ENCODE measurements at places on chromosomes 3 and 15.

DNA sequence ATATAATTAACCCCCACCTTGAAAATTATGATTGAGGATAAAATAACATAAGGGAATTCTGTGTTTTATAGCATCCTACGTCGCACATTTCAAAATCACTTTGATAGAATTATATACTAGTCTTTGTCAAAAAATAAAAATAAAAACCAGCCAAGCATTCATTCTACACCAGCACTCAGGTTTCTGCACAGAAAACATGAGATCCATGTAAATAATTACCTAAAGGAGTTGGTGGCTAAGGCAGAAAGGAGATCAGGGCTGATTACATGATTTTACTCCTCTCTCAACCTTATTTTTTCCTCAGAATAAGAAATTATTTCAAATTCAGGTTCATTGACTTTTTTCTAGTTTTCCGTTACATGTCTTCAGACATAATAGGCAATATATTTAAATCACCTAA, 194.5 kb downstream of the PLCH1 start:
- no peak overlapping the region for H3K4me3 ChIP-seq
- H3K4me1 ChIP-seq, result peaks cover 48% of the 10 kb centered on the region
- DNase-seq, result no peak
- H3K36me3 ChIP-seq, result peaks cover 11% of the 10 kb centered on the region
- H3K27ac ChIP-seq, result no peak overlapping the region
- H3K27me3 ChIP-seq, result no peaks in the 10 kb centered on the region

GRCh38 chr15:59166166-59166565, 40.5 kb upstream of the LDHAL6B start:
- no peak overlapping the region for H3K4me3 ChIP-seq
- peaks cover 55% of the 10 kb centered on the region for H3K4me1 ChIP-seq
- no peak for DNase-seq
- peak overlapping the region; percentile 48 for H3K27ac ChIP-seq
- H3K36me3 ChIP-seq, result peaks cover 52% of the 10 kb centered on the region
- H3K27me3 ChIP-seq, result no peaks in the 10 kb centered on the region

DNA sequence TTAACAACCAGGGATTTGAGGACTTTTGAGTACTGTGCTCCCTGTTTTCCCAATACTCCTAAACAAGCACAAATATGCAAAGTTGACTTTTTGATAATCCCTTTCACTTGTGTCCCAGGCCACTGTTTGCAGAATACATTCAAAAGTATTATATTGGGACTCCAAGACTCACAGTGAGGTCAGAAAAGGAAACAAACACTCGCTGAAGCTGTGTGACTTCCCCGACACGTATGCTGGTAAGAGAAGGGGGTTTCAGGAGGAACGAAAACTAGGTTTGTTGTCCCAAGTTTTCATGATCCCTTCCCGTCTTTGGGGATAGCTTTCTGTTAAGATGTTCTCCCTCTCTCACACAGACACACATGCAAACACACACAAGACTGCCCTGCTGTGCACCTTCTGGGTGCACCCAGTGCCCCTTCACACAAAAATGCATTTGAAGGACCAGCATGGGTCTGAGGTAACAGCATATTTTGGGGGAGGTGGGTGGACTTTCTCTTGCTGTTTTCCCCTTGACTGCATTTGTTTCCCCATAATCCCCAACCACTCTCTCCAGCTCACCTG, 225.2 kb upstream of the PRICKLE2 start:
- H3K27me3 ChIP-seq, result peaks cover 34% of the 10 kb centered on the region
- H3K4me1 ChIP-seq, result no peaks in the 10 kb centered on the region
- H3K4me3 ChIP-seq, result no peak overlapping the region
- no peak for DNase-seq
- no peak overlapping the region for H3K27ac ChIP-seq

DNA sequence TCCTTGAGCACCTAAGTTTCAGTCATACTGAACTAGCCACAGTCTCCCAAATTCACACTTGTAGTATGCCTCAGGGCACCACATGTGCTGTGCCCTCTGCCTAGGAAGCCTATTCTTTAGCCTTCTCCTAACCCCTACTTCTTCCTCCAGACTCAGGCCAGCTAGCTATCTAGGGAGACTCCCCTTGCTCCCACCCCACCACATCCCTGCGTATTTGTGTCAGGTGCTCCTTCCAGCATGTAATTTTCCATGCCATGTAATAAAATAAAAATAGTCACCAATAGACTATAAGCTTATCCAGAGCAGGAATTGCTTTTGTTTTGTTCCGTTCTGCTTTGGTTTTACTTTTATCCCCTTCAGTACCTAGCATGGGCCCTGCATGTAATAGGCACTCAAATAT, 14.9 kb upstream of the GJD2 start:
- no peaks in the 10 kb centered on the region for H3K36me3 ChIP-seq
- peaks cover 3% of the 10 kb centered on the region for H3K27me3 ChIP-seq
- H3K4me3 ChIP-seq, result no peak overlapping the region
- no peaks in the 10 kb centered on the region for H3K4me1 ChIP-seq
- no peak for DNase-seq
- no peak overlapping the region for H3K27ac ChIP-seq

DNA sequence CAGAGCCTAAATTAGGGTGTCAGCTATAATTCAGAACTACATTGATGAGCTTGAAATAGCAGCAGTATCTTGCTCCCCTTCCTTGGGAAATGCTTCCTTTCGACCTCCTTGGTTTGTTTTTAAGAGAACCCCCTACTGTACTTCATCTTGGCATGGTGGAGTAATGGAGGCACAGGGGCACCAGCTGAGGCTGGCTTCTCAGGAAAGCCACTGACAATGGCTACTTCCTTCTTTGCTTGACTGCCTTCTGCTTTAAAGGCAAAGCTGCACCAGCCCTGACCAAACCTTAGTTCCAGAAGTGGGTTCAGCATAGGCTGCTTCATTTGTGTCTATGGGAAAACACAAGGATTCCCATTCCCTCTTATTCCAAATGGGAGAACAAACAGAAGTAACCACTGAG, 1.5 kb upstream of the FBXL22 start:
- peaks cover 72% of the 10 kb centered on the region for H3K4me1 ChIP-seq
- DNase-seq, result no peak
- H3K27me3 ChIP-seq, result no peaks in the 10 kb centered on the region
- no peak overlapping the region for H3K27ac ChIP-seq

- H3K4me3 ChIP-seq, result peak overlapping the region; percentile 80
- DNase-seq, result no peak
- H3K36me3 ChIP-seq, result peaks cover 30% of the 10 kb centered on the region
- H3K27ac ChIP-seq, result peak overlapping the region; percentile 95
- H3K4me1 ChIP-seq, result peaks cover 88% of the 10 kb centered on the region
- H3K27me3 ChIP-seq, result no peaks in the 10 kb centered on the region
These were observed 86.3 kb upstream of the RASGRP1 start for GRCh38 chr15:38650936-38651327.
